ENCODE measurements at places on chromosomes 5 and 9. TPM values are rescaled to one million over a fixed set of nuclear protein-coding genes. Genes with fewer than 3 reads are reported as not detected.

- no peak overlapping the region for H3K4me3 ChIP-seq
- peak; percentile 82 for DNase-seq
- no peaks in the 10 kb centered on the region for H3K27me3 ChIP-seq
- H3K4me1 ChIP-seq: peaks cover 44% of the 10 kb centered on the region
Observed at GRCh38 chr5:180784497-180785097, 18.0 kb downstream of the MGAT1 start.

GRCh38 chr5:39092581-39093351, 18.6 kb upstream of the RICTOR start:
- DNase-seq: no peak
- no peaks in the 10 kb centered on the region for H3K4me1 ChIP-seq
- H3K4me3 ChIP-seq: no peak overlapping the region
- H3K27me3 ChIP-seq: no peaks in the 10 kb centered on the region
- no peaks in the 10 kb centered on the region for H3K36me3 ChIP-seq
- H3K27ac ChIP-seq: no peak overlapping the region

DNA sequence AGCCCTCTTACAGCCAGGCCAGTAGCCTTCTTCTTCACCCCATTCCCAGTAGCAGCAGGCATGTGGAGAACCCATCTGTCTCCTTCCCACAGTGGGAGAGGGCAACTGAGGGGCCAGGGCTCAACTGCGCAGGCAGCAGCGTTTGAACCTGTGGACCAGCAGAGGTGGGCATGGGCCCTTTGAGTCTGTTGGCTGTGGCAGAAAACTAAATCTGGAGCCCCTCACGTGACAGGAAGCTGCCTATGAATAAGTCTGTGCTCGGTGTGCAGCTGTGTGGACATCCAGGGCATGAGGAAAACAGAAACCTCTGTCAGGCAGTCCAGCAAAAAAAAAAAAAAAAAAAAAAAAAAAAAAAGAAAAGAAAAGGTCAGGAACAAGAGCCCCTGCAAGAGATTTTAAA, 189.2 kb upstream of the NR3C1 start:
- no peaks in the 10 kb centered on the region for H3K36me3 ChIP-seq
- H3K27ac ChIP-seq: no peak overlapping the region
- no peaks in the 10 kb centered on the region for H3K4me1 ChIP-seq
- no peak for DNase-seq

DNA sequence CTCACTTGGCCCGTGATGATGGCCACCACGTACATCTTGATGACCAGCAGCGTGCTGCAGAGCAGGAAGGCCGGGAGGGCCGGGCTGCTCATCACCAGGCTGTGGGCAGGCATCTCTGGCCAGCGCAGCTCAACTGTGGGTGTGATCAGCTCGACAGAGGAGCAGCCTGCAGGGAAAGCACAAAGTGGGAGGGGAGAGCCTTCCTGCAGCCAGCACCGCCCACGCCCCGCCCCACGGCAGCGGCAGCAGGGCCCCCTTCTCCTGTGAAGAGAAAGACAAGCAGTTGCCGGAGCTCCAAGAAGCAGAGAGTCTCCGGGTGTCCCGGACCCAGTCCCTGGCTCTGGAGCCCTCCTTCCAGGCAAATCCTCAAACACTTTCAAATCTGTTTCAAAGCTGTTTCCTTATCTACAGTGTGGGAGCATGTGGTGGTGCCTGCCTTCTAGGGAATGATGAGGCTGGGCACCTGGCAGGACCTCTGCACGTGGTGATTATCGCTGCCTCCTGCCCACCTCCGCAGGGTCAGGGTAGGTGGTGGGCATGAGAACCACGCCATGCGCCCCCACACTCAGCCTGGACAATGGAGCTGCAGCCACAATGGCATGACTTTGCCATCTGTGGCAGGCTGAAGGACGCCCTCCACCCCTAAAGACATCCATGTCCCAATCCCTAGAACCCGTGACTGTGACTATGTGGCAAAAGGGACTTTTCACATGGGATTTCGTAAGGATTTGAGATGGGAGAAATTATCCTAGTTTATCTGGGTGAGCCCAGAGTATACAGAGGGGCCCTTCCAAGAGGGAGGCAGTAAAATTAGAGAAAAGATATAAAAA, at the start of gene PTGES:
PTGES (minus strand) TSS at position 143 of the 830 bp plus-strand sequence; CDS start at position 113, 30 bp downstream.
- H3K27ac ChIP-seq: no peak within 1 kb of the TSS
- no peaks in the 10 kb centered on the region for H3K36me3 ChIP-seq

DNA sequence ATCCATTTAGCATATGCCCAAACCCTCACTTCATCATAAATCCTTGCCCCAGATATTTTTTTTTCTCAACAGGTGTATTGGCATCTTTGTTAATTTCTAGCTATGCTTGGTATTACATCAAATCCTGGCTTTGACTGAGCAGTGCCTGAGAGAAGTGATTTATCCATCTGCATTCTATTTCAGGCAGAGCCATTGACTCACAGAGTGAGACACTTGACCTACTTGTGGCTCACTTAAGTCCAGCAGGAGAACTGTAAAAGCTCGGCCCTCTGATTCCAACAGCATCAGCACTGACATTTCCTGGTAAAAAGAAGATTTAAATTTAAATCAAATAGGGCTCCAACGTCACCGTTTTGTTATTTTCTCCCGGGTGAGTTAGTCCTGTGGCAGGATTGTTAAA, 93.4 kb downstream of the PLK2 start:
- no peak overlapping the region for H3K4me3 ChIP-seq
- no peaks in the 10 kb centered on the region for H3K27me3 ChIP-seq
- no peaks in the 10 kb centered on the region for H3K4me1 ChIP-seq
- H3K36me3 ChIP-seq: no peaks in the 10 kb centered on the region
- no peak overlapping the region for H3K27ac ChIP-seq
- no peak for DNase-seq

GRCh38 chr5:82314964-82315758, 37.0 kb upstream of the RPS23 start:
- no peaks in the 10 kb centered on the region for H3K36me3 ChIP-seq
- DNase-seq: no peak
- H3K27me3 ChIP-seq: no peaks in the 10 kb centered on the region
- H3K4me1 ChIP-seq: peaks cover 15% of the 10 kb centered on the region

DNA sequence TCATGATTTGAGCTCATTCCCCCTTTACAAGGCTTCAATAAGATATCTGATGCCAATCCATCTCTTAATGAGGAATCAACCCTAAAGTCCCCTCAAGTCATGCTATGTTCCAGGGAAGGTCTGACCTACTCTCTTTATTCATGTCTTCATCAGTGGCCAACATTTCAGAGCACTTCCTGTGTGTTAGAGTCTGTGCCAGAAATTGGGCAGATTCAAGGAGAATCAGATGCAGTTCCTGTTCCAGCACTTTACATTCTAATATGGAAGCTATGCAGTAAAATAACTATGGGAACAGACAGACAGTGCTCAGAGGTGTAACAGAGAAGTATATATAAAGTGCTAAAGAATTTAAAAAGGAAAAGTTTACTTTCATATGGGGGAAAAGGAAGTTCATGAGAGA, 193.4 kb upstream of the NR4A3 start:
- no peak overlapping the region for H3K4me3 ChIP-seq
- no peaks in the 10 kb centered on the region for H3K27me3 ChIP-seq
- H3K4me1 ChIP-seq: no peaks in the 10 kb centered on the region
- no peaks in the 10 kb centered on the region for H3K36me3 ChIP-seq
- no peak overlapping the region for H3K27ac ChIP-seq

DNA sequence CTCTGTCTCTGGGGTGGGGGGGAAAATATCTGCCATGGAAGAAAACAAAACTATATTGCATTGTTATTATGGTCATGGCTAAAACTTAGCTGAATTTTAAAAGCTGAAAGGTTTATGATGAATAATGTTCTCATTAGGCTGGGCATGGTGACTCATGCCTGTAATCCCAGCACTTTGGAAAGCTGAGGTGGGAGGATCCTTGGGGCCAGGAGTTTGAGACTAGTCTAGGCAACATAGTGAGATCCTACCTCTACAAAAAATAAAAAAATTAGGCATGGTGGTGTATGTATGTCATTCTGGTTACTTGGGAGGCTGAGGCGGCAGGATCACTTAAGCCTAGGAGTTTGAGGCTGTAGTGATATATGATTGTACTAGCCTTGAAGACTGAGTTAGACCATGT, 44.5 kb downstream of the IPO11 start:
- H3K27ac ChIP-seq: no peak overlapping the region
- H3K36me3 ChIP-seq: peaks cover 18% of the 10 kb centered on the region
- H3K27me3 ChIP-seq: no peaks in the 10 kb centered on the region
- no peak for DNase-seq
- H3K4me3 ChIP-seq: no peak overlapping the region

The TLE1 gene
- 17.9 TPM for total RNA-seq

The HTR4 gene
- not detected for total RNA-seq

The SH3TC2 gene
- total RNA-seq: 0.92 TPM

The TMEM232 gene
- total RNA-seq: 11.4 TPM

The LCN15 gene
- not detected for total RNA-seq

The SLC1A3 gene
- 52.1 TPM for total RNA-seq

The HAPLN1 gene
- total RNA-seq: 0.21 TPM

The C5orf22 gene
- 20.8 TPM for total RNA-seq
